ENCODE measurements at places on chromosomes 16 and 17. TPM values are rescaled to one million over a fixed set of nuclear protein-coding genes. Genes with fewer than 3 reads are reported as not detected.

Gene OR1A1
- not detected for total RNA-seq

Gene NACA2
- not detected for total RNA-seq

Gene TPSB2
- total RNA-seq = not detected

Gene CDH8
- 0.44 TPM for total RNA-seq

Gene TMEM204
- not detected for total RNA-seq

Gene KRTAP4-3
- total RNA-seq = not detected

Gene YBX2
- total RNA-seq = 0.47 TPM

Gene NEK8
- total RNA-seq = 5.0 TPM

Gene FBXW10B
- total RNA-seq = 2.1 TPM

Gene PDIA2
- total RNA-seq = 0.59 TPM

Gene GFAP
- 0.71 TPM for total RNA-seq

Gene PMM2
- 97.0 TPM for total RNA-seq

Gene TPSD1
- total RNA-seq = not detected

Gene RPL19
- total RNA-seq = 4,180 TPM

Gene CSH1
- total RNA-seq = not detected

Gene DHX58
- 0.40 TPM for total RNA-seq

Gene CCL17
- total RNA-seq = not detected

Gene ERN2
- total RNA-seq = 0.20 TPM

Gene EMC8
- 80.4 TPM for total RNA-seq
